ENCODE measurements at places on chromosomes 6 and 20. TPM values are rescaled to one million over a fixed set of nuclear protein-coding genes. Genes with fewer than 3 reads are reported as not detected.

THBD gene
- polyA plus RNA-seq: 0.78 TPM

SCRT2 gene
- not detected for polyA plus RNA-seq

LPIN3 gene
- polyA plus RNA-seq: 0.29 TPM

NR2E1 gene
- polyA plus RNA-seq: not detected

GTSF1L gene
- polyA plus RNA-seq: 1.5 TPM

ZNF311 gene
- not detected for polyA plus RNA-seq

DNA sequence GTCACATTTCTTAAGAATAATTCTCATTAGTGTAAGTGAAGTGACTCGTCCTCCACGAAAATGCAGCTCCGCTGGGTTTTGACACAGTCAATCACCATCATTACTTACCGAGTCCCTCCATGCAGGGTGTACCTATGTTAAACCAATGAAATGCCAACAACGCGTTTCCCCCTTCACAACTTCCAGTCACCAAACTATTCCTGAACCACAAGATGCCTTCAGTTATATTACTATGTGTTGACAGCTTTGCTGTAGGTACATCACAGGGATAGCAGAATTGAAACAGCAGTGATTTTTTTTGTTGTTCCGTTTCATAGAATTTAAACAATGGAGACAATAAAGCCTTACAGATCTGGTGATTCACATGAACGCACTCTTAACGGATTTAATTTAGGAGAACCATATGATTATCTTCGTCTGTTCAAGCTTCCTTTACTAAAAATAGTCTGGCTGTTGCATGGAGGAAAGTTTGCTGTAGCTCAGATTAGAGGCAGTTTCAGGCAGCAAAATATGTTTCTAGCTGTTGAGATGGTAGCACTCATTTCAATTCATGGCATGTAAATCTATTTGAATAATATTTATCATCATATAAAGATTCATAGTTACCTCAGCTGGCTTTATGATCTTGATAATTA is 652.8 kb downstream of the PRKN start:
- no peak overlapping the region for H3K27ac ChIP-seq
- no peak for DNase-seq
- no peaks in the 10 kb centered on the region for H3K36me3 ChIP-seq
- no peaks in the 10 kb centered on the region for H3K4me1 ChIP-seq
- H3K4me3 ChIP-seq: no peak overlapping the region

DNA sequence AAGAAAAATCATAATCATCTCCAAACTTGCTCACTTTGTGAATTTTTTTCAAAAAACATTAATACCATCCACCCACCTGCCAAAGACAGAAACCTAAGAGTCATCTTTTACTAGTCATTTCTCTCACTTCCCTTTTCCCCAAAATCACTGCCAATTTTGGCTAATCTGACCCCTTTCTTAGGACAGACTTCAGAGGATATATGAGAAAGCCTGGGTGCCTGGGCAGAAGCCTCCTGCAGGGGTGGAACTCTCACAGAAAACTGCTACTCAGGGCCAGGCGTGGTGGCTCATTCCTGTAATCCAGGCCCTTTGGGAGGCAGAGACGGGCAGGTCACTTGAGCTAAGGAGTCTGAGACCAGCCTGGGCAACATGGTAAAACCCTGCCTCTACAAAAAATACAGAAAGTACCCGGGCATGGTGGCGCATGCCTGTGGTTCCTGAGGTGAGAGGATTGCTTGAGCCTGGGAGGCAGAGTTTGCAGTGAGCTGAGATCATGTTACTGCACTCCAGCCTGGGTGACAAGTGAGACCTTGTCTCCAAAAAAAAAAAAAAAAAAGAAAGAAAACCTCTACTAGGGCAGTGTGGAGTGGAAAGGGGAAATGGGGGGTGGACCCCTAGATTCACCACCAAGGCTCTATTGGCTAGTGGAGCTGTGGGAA is 3.8 kb downstream of the DEK start:
- no peaks in the 10 kb centered on the region for H3K27me3 ChIP-seq
- peak; percentile 69 for DNase-seq
- H3K27ac ChIP-seq: peak overlapping the region; percentile 85
- peaks cover 1% of the 10 kb centered on the region for H3K36me3 ChIP-seq
- peaks cover 43% of the 10 kb centered on the region for H3K4me1 ChIP-seq

DNA sequence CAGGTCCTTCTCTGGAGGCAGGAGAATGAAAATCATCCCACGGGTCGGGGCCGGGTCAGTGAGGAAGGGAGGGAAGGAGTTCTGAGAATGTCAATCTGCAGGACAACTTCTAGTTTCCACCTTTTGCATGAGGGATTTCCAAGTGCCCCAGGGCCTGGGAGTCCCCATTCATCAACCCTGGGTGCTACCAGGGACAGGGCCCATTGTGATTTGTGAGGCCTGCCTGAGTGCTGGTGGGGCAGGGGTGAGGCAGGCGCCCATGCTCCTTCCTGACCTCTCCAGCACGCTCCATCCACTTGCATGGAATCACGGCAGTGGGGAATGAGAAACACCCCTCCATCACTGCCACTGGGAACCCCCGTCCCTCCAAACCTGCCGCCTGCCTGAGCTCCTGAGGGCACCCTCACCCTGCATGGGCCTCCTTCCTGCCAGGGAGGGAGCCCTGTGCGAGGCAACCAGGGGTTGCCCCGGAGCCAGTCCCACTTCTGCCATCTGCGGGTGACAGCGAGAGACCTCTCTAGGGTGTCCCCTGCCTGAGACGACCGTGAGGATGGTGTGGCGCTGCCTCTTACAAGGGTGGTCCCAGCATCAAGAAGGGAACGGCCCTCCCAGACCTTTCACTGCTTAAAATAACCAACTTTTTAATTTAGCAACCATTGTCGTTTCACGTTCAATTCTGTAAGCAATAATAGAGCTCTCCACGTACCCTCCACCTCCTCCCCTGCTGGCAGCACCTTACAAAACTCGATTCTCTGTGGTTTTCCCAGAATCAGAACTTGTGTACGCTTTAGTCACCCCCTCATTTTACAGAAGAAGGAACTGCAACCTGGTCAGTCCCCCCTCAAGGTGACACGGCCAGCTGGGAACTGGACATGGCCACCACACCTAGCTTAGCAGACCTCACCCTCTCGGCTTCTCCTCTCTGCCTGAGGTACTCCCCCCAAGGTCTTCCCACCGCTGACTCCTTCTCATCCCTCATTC is 28.6 kb downstream of the PMEPA1 start:
- peaks cover 98% of the 10 kb centered on the region for H3K4me1 ChIP-seq
- H3K27me3 ChIP-seq: no peaks in the 10 kb centered on the region
- H3K27ac ChIP-seq: peak overlapping the region; percentile 88
- DNase-seq: peak; percentile 85
- peak overlapping the region; percentile 25 for H3K4me3 ChIP-seq
- H3K36me3 ChIP-seq: peaks cover 3% of the 10 kb centered on the region

GRCh38 chr20:63134201-63134612 is 81.7 kb downstream of the YTHDF1 start:
- no peaks in the 10 kb centered on the region for H3K36me3 ChIP-seq
- DNase-seq: no peak
- H3K27ac ChIP-seq: no peak overlapping the region
- no peak overlapping the region for H3K4me3 ChIP-seq

DNA sequence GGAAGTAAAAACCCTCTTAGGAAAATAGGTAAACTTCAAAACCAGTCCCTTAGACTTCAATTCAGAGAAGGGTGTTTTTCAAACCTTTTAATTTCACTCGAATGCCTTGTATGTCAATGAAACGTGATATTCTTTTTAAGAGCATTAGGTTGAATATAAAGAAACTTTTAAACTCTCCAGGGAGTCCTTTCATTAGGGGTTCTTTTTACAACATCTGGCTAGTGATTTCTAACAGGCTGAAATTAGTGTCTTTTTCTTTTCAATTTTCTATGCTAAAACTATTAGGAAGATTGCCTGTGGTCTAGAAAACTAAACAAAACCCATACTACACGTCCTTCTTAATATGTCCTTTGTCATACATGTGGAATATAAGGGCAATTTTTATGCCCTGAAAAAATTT is 569.7 kb upstream of the CITED2 start:
- peaks cover 11% of the 10 kb centered on the region for H3K4me1 ChIP-seq
- no peak overlapping the region for H3K4me3 ChIP-seq
- H3K27me3 ChIP-seq: no peaks in the 10 kb centered on the region
- H3K36me3 ChIP-seq: no peaks in the 10 kb centered on the region
- no peak for DNase-seq

DNA sequence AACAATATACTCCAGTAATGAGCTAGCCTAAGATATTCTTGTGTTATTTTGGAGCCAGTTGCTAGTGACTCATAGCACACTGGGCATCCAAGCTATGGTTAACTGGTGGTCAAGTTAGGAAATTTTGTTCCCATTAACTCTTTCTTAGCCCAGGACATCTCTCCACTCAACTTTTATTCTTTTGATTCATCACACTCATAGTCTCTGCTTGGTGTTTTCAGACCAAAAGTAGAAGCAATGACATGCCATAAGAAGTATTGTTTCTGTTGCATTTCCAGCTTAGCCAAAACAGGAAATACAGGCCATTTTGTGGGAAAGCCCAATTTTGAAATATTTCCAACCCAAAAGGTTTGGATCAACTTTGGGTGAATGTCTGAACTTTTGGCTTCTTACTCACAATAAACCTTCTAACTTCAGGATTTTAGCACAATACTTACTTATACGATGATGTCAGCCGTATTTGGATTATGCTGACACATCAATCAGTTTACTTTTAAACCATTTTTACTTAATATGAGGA is 31.6 kb upstream of the CCN2 start:
- no peaks in the 10 kb centered on the region for H3K4me1 ChIP-seq
- no peaks in the 10 kb centered on the region for H3K36me3 ChIP-seq
- H3K27me3 ChIP-seq: no peaks in the 10 kb centered on the region
- no peak overlapping the region for H3K4me3 ChIP-seq
